ENCODE measurements at places on chromosomes 6 and 20.

DNA sequence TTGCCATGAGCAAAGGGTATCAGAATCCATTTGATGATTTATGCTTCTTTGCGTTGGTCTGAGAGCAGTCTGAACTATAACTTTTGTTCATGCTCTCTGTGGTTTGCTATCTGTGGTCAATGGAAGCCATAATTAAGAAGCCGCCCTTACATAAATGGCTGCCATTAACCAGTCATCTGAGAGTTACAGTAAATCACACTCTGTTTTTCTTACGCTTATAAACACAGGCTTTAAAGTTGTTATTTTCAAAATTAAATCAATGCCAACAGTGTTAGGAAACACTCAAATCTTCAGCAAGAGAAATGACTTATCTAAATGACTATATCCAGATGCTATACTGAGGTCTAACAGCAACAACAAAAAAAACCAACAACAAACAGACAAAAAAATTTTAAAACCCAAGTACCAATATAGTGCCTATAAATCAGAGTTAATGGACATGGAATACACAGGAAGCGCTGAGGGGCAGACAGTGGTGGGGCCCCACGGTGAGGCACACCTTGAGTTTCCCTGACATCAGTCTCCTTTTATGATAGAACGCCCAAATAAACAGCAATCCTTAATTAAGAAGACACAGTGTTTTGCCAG, 108.0 kb upstream of the C6orf118 start:
- no peak for DNase-seq

DNA sequence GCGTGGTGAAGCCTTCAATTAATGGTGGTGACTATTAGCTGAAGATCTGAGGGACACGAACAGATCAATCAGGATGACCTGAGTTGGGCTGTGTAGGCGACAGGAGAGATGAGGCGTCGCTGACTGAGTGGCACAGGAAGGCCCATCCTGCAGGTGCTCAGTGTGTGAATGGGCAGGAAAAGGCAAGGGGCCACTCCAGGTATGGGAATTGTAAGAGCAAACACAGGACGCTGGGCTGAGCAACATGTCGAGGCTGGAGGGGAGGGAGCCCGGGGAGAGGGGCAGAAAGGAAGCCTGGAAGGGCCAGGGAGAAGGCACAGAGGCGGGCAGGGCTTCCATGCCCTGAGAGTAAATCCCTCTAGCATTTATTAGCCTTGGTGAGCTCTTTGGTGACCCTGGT, 151.0 kb downstream of the VEGFA start:
- DNase-seq: no peak

DNA sequence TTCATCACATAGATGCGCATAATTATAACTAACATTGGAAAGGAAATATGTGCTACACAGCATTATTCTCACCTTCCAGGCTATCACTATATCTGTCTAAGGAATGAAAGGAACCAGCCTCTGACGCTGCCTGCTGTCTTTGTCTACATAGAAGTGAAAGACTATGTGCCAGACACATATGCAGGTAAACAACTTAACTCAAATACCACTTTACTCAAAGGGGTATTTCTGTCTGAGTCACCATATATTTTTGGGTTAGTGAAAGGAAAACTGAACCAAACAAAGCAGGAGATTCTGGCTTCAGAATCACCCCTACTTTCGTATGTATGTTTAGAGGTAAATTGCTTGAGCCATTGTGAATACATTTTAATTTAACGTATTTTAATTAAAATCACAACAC, 328.6 kb upstream of the PLCB4 start:
- no peak for DNase-seq

DNA sequence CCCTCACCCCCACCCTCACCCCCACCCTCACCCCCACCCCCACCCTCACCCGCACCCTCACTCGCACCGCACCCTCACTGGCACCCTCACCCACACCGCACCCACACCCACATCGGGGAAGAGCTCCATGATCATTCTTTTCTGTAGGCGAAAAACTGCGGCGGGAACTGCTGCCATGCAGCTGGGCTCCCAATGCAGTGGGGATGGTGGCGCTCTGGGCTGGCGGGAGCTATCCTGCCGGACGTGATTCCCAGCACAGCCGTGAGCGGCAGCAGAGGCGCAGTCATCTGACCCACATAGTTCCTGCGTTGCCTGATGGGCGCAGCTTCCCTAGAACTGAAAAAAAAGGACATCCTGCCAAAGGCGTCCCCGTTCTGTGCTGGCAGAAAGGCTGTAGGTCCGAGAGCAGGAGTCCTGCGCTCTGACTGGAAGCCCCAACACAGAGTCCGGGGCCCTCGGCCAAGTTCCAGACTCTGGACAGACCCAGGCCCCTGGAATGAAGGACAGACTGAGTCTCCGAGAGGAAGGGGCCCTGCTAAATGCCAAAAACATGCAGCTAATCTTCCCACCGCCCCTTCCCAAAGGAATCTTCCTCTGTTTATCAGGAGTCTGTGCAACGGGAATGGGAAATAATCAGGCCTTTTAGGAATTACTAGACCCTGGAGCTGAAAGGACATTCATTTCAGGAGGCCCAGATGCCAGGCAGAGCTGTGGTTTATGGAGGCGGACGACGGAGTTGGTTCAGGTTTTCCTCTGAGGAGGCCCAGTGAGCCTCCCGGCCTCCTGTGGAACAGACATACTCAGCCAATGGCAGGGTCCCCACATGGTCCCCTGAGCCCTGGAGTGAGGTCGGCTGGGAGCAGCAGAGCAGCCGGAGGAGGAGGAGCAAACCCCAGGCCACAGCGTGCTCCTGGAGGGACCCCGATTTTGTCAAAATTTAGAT, 14.1 kb upstream of the TCFL5 start:
- no peak for DNase-seq

GRCh38 chr6:113110211-113110610, 746.9 kb upstream of the MARCKS start:
- no peak for DNase-seq

DNA sequence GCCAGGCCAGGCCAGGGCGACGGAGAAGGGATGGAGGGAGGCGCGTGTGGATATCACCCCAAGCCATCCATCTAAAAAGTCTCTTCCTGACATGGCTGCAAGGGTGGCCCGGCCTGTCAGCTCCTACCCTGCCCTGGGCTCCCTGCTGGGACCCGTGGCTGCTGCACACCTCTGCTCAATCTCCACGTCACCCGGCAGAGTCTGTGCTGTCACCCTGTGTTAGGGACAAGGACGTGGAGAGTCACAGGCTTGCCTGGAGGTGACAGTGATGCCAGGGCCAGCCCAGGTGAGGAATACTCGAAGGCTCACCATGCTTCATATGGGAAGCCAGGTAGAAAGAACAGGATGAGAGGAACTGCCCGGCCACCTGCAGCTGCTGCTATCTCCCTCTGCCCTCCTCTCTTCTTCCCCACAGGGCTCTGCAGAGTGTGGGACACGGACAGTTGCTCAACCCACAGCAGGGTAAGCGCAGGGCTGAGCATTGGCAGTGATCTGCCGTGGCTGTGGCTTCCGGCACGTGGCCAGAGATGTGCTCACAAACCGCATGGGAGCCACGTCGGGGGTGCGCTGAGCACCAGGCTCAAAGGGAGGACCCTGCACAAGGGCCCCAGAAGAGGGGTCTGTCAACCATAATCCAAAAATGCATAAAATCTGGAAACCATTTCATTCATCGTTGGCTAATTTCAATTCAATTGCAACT, 214.3 kb downstream of the DLL1 start:
- no peak for DNase-seq

- DNase-seq: no peak
These were observed 84.3 kb downstream of the THBS2 start for GRCh38 chr6:169169375-169169774.

DNA sequence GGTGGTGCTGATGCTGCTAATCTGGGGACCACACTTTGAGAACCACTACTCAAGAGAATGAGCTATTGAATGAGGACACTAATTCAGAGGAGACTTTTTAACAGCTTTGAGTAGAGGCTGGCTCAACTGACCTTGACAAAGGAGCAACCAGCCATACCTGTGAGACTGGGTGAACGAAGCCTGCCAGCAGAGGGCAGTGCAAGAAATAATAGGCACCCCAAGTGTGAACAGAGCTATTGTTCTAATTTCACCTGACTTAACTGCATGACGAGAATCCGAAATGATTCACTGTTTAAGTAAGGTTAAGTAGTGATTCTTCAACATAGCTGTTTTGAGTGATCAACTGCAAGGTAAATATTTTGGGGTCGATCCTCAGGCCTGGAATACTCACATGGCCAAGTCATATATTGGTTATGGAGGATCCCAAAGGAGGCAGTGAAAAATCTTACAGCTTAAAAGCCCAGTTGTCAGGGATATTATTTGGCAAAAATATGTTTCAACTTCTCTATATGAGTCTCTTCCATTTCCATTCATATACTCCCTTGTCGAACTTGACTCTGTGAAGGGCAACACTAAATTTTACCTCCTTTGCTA, 550.5 kb upstream of the MARCKS start:
- DNase-seq: peak; percentile 4

- no peak for DNase-seq
These were observed 88.5 kb downstream of the POPDC3 start for GRCh38 chr6:105091140-105091829.

DNA sequence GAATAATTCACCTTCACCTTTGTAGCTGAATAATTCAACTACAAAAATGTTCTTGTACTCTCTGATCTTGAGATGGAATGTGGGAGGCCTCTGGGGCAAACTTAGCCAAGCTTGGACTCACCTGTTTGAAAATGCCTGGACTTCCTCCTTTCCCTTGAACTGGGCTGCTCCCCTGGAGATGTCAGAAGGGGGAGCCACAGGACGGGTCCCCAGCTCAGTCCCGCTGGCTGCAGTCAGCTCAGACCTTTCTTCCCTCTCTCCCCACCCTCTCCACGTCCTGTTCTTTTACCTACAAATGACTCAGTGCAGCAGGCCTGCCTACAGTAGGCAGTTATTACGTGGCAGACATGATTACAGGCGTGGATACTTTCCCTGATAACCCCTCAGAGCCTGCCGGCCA, 131.5 kb upstream of the RALGAPA2 start:
- DNase-seq: no peak

- DNase-seq: no peak
These were observed 86.5 kb downstream of the MAP7 start for GRCh38 chr6:136463743-136464142.

DNA sequence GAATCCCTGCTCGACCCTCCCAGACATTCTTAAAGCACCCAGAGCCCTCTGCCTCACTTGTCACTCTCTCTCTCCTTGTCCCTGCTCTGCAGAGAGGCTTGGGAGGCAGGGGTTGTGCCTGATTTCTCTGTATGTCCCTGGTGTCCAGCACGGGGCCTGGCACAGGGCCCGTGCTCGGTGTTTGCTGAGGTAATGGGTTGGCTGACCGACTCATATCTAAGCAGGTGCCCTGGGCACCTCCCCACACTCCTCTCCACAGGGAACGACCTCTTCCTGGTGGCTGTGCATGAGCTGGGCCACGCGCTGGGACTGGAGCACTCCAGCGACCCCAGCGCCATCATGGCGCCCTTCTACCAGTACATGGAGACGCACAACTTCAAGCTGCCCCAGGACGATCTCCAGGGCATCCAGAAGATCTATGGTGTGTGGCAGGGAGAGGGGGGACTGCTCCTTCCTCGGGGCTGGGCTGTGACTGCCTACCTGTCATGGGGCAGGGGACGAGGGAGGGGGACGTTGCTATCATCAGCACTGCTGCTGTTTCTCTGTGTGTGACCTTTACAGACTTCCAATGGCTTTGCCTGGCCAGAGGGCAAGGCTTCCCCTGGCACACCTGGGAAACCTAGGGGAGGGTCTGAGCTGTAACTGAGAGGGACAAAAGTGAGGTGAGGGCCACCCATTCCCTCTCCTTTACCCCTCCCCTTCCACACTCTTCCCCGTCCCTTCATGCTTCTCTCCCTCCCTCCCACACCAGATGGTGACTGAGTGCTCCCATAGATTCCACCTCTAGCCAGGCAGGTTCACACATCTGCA, 14.2 kb downstream of the MMP24OS start:
- no peak for DNase-seq

DNA sequence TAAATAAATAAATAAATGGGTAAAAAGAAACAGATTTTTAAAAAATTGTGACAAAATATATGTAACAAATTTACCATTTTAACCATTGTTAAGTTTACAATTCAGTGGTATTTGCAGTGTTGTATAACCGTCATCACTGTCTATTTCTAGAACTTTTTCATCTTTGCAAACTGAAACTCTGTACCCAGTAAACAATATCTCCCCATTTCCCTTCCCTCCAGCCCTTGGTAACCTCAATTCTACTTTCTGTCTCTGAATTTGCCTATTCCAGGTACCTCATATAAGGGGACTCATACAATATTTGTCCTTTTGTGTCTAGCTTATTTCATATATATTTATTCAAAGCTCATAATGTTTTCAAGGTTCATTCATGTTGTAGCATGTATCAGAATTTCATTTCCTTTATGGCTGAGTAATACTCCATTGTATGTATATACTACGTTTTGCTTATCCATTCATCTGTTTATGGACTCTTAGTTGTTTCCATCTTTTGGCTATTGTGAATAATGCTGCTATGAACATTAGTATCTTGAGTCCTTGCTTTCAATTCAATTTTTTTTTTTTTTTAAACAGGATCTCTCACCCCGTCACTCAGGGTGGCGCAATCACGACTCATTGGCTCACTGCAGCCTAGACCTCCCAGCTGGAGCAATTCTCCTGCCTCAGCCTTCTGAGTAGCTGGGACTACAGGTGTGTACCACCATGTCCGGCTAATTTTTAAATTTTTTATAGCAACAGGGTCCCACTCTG, 8.9 kb downstream of the MANBAL start:
- DNase-seq: no peak
